ENCODE measurements at places on chromosomes 7 and 10. TPM values are rescaled to one million over a fixed set of nuclear protein-coding genes. Genes with fewer than 3 reads are reported as not detected.

Gene ATRNL1
- not detected for total RNA-seq

Gene SLC39A12
- total RNA-seq: not detected

DNA sequence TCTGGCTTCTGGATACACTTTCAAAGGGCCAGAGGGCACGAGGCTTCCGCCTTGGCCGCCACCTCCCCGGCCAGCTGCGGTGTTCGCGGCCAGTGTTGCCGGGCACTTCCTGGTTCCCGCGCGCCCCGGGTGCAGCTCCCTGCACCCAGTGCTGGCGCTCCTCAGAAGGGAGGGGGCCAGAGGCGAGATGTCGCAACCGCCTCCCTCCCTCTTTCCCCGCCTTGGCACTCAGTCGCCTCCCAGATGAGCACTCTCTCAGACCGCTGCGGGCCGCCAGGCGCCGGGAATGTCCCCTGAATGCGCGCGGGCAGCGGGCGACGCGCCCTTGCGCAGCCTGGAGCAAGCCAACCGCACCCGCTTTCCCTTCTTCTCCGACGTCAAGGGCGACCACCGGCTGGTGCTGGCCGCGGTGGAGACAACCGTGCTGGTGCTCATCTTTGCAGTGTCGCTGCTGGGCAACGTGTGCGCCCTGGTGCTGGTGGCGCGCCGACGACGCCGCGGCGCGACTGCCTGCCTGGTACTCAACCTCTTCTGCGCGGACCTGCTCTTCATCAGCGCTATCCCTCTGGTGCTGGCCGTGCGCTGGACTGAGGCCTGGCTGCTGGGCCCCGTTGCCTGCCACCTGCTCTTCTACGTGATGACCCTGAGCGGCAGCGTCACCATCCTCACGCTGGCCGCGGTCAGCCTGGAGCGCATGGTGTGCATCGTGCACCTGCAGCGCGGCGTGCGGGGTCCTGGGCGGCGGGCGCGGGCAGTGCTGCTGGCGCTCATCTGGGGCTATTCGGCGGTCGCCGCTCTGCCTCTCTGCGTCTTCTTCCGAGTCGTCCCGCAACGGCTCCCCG, at the start of gene FFAR4:
Gene FFAR4, plus strand, starts transcription at position 231 of the 842 bp plus-strand sequence. Its CDS starts 56 bp downstream, at position 287.
- peak; percentile 48 for DNase-seq
- no peak within 1 kb of the TSS for H3K27ac ChIP-seq
- no peaks in the 10 kb centered on the region for H3K27me3 ChIP-seq
- peaks cover 11% of the 10 kb centered on the region for H3K4me1 ChIP-seq
- H3K4me3 ChIP-seq: peak within 1 kb of the TSS; percentile 55
- no peaks in the 10 kb centered on the region for H3K36me3 ChIP-seq

DNA sequence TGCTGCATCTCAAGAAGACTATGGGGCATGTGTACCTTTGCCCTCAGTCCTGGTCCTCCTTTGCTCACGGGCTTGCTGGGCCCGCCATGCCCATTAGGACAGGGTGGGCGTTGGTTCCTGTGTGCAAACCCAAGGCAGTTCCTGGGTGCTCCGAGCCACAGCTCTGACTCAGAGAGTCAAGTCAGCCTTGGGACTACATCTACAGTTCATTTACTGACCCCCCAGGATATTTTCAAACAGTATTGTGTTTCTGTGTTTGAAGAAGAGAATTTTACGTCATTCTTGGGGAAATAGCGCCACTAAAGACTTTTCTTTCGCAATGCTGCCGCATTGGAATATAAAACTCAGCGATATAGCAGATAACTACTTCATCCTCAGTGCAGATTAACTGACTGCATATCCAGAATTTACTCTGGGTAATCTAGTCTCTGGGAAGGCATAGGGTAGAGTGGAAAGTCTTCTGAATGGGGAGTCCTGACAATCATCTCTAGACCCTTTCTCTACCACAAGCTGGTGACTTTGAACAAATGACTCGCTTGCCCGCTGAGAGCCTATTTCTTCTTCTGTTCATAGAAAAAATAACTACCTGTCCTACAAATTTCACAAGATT, 638.9 kb upstream of the FZD8 start:
- no peaks in the 10 kb centered on the region for H3K27me3 ChIP-seq
- H3K4me3 ChIP-seq: no peak overlapping the region
- DNase-seq: no peak
- no peak overlapping the region for H3K27ac ChIP-seq

GRCh38 chr7:101941481-101942383, 124.3 kb downstream of the CUX1 start:
- H3K27me3 ChIP-seq: no peaks in the 10 kb centered on the region
- peak overlapping the region; percentile 98 for H3K27ac ChIP-seq
- peaks cover 37% of the 10 kb centered on the region for H3K4me1 ChIP-seq
- H3K4me3 ChIP-seq: peak overlapping the region; percentile 48
- peak; percentile 96 for DNase-seq

DNA sequence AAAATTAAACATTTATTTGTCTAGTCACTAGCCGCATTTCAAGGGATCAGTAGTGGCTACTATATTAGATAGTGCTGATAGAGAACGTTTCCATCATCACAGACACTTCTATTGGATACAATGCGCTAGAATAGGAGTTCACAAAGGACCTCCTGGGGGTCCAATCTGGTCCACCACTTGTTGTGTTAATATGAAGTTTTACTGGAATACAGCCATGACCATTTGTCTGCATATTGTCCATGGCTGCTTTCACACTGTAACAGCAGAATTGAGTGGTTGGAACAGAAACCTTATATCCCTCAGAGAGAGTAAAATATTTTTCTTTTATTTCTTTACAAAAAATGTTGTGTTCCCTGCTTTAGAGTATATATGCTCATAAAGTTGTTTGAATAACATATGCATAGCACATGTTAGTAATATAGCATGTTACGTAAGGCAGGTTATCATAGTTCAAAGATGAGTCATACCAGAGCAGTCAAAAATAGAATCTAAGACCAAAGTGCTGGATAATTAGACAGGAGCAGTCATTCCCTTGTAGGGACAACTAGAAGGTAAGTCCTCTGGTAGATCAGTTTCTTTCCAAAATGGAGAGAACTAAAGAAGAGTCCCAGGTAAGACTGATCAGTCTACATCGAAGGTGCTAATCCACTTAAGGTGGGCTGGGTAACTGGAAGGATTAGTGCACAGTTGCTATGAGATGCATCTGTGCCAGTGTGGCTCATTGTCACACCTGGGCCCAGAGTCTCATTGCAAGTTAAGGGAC, 14.9 kb downstream of the BZW2 start:
- peak overlapping the region; percentile 35 for H3K27ac ChIP-seq
- H3K27me3 ChIP-seq: no peaks in the 10 kb centered on the region
- peaks cover 28% of the 10 kb centered on the region for H3K4me1 ChIP-seq

DNA sequence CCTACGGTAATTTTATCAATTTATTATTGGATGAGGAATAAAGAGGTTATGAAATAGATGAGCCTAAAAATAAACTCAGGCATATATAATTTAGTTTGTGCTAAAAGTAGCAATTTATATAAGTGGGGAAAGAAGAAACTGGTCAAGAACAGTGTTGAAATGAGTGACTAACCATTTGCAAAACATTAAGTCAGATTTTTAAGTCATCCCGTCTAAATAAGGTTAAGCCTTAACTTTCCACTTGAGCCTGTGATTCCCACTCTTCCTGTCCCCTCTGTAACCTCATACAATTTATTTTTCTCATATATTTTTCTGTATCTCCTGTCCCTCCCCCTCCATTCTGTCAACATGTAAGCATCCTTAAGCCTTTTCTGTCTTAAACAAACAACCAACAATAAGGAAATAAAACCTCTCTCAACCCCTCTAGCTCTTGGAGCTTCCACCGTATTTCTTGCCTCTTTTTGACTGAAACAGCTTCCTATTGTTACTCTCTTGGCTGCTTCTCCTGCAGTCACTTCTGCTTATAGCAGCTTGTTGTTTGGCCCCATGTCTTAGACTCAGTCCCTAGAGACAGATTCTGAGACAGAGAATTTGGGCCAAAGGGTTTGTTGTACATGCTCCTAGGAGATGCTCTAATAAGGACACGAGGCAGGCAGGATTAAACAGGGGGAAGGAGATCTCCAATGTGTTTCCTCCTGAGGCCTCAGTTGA, 109.7 kb downstream of the GNAI1 start:
- H3K36me3 ChIP-seq: no peaks in the 10 kb centered on the region
- H3K4me3 ChIP-seq: no peak overlapping the region
- no peak for DNase-seq
- H3K27me3 ChIP-seq: no peaks in the 10 kb centered on the region
- peaks cover 10% of the 10 kb centered on the region for H3K4me1 ChIP-seq
- no peak overlapping the region for H3K27ac ChIP-seq

GRCh38 chr10:120039826-120040225, 147.3 kb downstream of the SEC23IP start:
- no peaks in the 10 kb centered on the region for H3K27me3 ChIP-seq
- no peak overlapping the region for H3K27ac ChIP-seq
- no peaks in the 10 kb centered on the region for H3K36me3 ChIP-seq
- H3K4me1 ChIP-seq: no peaks in the 10 kb centered on the region
- no peak overlapping the region for H3K4me3 ChIP-seq

DNA sequence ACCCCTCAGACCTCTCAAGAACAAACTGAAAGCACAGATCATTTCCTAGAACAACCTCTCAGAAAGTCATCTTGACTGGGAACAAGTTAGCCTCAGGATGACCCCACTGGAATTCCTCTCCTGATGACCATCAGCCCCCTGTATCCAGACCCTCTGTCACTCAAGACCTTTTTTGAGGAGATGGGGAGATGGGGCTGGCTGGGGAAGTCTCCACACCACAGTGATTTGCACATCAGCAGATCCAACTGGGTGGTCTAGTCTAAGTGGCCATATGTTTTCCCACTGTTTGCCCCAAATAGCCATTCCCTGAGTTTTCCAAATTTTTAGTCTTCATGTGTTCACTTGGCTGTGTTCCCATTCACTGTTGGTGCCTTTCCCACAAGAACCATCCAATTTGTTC, 452.4 kb upstream of the NPVF start:
- H3K4me1 ChIP-seq: no peaks in the 10 kb centered on the region
- H3K27ac ChIP-seq: no peak overlapping the region
- no peak for DNase-seq
- peaks cover 23% of the 10 kb centered on the region for H3K27me3 ChIP-seq
- H3K36me3 ChIP-seq: no peaks in the 10 kb centered on the region
- H3K4me3 ChIP-seq: no peak overlapping the region

DNA sequence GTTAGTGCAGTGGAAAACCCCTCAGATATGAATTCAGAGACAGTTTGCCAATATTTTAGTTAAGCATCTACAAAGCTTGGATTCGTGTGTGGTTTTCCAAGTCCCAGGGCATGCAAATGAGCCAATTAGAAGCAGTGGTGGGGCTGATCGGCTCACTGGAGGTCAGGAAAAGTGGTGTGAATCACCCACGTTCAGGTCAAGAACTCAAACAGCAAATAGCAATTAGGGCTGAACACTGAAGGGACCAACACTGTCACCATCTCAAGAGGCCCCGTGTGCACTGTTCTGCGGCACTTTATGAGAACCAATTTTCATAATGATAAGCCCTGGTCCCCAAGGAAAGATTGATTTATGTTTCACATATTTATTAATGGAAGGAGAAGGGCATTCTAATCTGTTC, 68.9 kb downstream of the ADARB2 start:
- H3K27ac ChIP-seq: no peak overlapping the region
- H3K36me3 ChIP-seq: no peaks in the 10 kb centered on the region
- DNase-seq: no peak
- no peaks in the 10 kb centered on the region for H3K4me1 ChIP-seq
- no peak overlapping the region for H3K4me3 ChIP-seq

GRCh38 chr7:93407239-93407638, 167.3 kb downstream of the CALCR start:
- no peaks in the 10 kb centered on the region for H3K4me1 ChIP-seq
- H3K4me3 ChIP-seq: no peak overlapping the region
- no peaks in the 10 kb centered on the region for H3K36me3 ChIP-seq
- no peak overlapping the region for H3K27ac ChIP-seq

DNA sequence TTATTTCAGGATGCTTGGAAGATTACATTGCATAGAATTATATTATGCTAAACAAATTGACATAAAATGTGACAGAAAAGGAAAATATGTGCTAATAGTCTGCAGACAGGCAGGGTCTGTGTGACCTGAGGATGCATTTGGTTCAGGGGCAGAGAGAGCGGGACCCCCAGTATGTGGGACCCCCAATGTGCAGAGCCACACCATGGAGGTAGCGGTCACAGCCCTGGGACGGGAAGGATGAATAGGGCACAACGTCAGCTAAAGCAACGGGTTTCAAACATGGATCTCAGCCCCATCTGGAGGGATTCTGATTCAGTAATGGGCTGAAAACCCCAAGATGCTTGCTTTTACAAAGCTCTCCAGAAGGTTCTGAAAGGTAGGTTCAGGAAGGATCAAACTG, 251.8 kb upstream of the ADARB2 start:
- H3K27me3 ChIP-seq: no peaks in the 10 kb centered on the region

DNA sequence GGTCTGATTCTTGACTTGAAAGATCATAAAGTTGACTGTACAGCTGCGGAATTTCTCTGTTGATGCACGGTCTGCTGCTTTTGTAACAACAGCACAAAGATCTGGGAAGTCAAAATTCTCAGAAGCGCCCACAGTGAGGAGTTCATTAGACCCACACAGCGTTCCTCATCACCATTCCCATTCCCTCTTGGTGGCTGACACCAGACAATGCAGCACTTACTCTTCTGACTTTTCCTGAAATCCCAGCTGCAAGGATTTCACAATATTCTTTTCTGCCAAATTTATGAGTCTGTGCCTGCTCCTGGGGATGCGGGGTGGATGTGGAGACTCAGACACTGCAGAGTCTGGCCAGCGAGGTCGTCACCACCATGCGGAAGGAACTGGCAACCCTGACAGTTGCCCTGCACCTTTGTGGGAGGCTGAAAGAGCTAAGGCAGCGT, 233.9 kb downstream of the FANK1 start:
- H3K4me1 ChIP-seq: peaks cover 20% of the 10 kb centered on the region
- no peak for DNase-seq
- H3K4me3 ChIP-seq: no peak overlapping the region

- H3K4me1 ChIP-seq: peaks cover 18% of the 10 kb centered on the region
- H3K36me3 ChIP-seq: no peaks in the 10 kb centered on the region
- DNase-seq: no peak
- no peak overlapping the region for H3K4me3 ChIP-seq
Measured at GRCh38 chr7:137135654-137136350, 207.7 kb downstream of the PTN start.

GRCh38 chr7:25789701-25790640, 362.0 kb upstream of the NFE2L3 start:
- no peaks in the 10 kb centered on the region for H3K36me3 ChIP-seq
- H3K4me3 ChIP-seq: no peak overlapping the region
- no peaks in the 10 kb centered on the region for H3K4me1 ChIP-seq
- no peak overlapping the region for H3K27ac ChIP-seq
- H3K27me3 ChIP-seq: peaks cover 14% of the 10 kb centered on the region
- DNase-seq: no peak

GRCh38 chr10:123398180-123398591, 244.0 kb downstream of the BUB3 start:
- no peak overlapping the region for H3K4me3 ChIP-seq
- no peaks in the 10 kb centered on the region for H3K4me1 ChIP-seq
- H3K27me3 ChIP-seq: no peaks in the 10 kb centered on the region
- no peak overlapping the region for H3K27ac ChIP-seq
